Heart left ventricle (tissue), 16 donors: ENCODE measurements at places on chromosomes 6 and 20. TPM values are rescaled to one million over a fixed set of nuclear protein-coding genes. Genes with fewer than 3 reads are reported as not detected.

DNA sequence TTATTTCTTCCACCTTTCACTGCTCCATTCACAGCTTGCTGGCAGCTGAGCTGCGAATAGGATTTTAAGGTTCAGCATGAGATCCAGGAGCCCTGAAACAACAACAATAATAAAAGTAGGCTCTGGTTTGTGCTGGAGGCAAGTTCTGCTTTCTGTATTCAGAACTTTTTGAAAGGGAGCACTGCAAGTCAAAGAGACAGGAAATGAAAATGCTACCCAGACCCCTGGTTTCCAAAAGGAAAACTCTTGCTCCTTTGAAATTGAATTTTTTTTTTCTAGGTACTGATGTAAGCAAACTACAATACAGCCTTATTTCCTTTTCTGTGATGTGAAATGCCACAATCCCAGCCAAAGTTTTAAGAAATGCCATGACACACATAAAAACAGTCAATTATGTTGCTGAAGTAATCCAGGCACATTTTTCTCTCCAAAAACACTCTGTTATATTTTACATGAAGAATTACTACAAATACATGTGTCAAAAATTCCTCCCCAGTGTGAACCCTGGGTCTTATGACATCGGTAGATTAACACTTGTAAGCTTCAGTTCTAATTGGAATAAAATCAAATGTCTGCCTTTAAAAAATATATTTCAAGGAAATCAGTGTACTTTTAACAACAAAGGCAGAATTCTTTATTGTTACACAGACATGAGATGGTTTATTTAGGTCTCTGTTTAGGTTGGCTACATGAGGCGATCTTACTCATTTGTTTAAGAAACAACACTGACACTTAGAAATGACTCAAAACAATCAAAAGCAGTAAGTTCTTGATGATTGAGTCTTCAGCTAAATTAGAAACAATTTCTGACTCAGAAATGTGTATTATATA is 656.7 kb downstream of the EPHA7 start:
- no peak overlapping the region for H3K27ac ChIP-seq
- H3K4me3 ChIP-seq: no peak overlapping the region
- no peaks in the 10 kb centered on the region for H3K27me3 ChIP-seq
- DNase-seq: no peak

GRCh38 chr6:46926481-46926880 is 4.7 kb upstream of the ADGRF5 start:
- no peaks in the 10 kb centered on the region for H3K27me3 ChIP-seq
- H3K27ac ChIP-seq: peak overlapping the region; percentile 29
- H3K4me3 ChIP-seq: no peak overlapping the region
- H3K36me3 ChIP-seq: no peaks in the 10 kb centered on the region

- no peaks in the 10 kb centered on the region for H3K36me3 ChIP-seq
- H3K27ac ChIP-seq: no peak overlapping the region
- H3K4me1 ChIP-seq: no peaks in the 10 kb centered on the region
- no peaks in the 10 kb centered on the region for H3K27me3 ChIP-seq
- DNase-seq: no peak
Measured at GRCh38 chr6:84718038-84718955, 46.1 kb downstream of the TBX18 start.

DNA sequence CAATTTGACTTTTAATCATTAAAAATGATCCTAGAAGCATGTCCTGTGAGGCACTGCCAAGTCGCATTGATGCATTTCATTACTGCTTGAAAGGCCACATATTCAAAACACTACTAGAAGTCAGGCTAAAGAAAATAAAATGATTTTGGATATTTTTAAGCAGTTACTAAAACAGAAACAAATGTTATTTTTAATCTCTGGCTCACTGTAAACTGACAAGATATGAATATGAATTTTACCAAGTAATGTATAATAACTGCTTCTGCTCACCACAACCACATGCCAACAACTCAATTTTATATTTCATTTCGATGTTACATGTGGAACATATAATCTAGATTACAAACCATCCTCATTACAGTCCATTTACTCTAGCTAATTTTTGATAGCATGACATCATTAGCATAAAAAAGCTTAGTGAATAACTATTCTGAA is 90.6 kb downstream of the ATXN1 start:
- H3K4me3 ChIP-seq: no peak overlapping the region
- peaks cover 59% of the 10 kb centered on the region for H3K4me1 ChIP-seq
- H3K27me3 ChIP-seq: no peaks in the 10 kb centered on the region
- DNase-seq: no peak

DNA sequence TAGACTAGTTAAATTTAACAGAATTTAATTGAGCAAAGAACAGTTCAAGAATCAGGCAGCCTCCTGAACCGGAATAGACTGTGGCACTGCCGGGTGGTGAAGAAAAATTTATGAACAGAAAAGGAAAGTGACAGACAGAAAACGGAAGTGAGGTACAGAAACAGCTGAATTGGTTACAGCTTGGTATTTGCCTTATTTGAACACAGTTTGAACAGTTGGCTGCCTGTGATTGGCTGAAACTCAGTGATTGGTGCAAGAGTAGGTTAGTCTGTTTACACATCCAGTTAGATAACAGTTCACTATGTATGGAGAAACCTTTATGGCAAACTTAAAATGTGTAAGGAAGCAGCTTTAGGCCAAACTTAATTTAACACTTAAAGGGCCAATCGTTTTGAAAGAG is 116.0 kb upstream of the CITED2 start:
- H3K27me3 ChIP-seq: no peaks in the 10 kb centered on the region
- no peak for DNase-seq
- H3K27ac ChIP-seq: no peak overlapping the region
- no peaks in the 10 kb centered on the region for H3K4me1 ChIP-seq

DNA sequence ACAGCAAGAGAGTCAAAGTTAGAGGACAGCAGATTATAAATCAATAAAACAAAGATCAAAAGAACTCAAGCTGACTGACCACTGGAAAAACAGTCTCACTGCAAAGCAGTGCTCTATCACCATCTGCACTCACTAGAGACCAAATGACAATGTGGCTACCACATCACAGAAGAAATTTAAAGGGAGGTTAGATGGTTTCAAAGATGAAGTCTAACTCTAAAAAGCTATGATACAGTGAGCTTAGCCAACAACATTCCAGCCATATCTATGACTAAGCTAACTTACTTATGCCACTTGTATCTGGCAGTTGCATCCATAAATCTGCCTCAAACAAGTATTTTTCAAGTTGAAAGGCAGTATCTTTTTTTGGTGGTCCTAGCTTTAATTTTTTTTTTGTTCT is 68.6 kb downstream of the ARHGAP18 start:
- DNase-seq: no peak
- no peak overlapping the region for H3K27ac ChIP-seq
- H3K27me3 ChIP-seq: no peaks in the 10 kb centered on the region
- H3K4me3 ChIP-seq: no peak overlapping the region
- H3K36me3 ChIP-seq: no peaks in the 10 kb centered on the region
- peaks cover 44% of the 10 kb centered on the region for H3K4me1 ChIP-seq

GRCh38 chr6:47992809-47993208 is 118.2 kb downstream of the PTCHD4 start:
- DNase-seq: peak; percentile 21
- H3K4me3 ChIP-seq: no peak overlapping the region
- H3K36me3 ChIP-seq: no peaks in the 10 kb centered on the region
- H3K27ac ChIP-seq: no peak overlapping the region
- no peaks in the 10 kb centered on the region for H3K4me1 ChIP-seq
- H3K27me3 ChIP-seq: no peaks in the 10 kb centered on the region

DNA sequence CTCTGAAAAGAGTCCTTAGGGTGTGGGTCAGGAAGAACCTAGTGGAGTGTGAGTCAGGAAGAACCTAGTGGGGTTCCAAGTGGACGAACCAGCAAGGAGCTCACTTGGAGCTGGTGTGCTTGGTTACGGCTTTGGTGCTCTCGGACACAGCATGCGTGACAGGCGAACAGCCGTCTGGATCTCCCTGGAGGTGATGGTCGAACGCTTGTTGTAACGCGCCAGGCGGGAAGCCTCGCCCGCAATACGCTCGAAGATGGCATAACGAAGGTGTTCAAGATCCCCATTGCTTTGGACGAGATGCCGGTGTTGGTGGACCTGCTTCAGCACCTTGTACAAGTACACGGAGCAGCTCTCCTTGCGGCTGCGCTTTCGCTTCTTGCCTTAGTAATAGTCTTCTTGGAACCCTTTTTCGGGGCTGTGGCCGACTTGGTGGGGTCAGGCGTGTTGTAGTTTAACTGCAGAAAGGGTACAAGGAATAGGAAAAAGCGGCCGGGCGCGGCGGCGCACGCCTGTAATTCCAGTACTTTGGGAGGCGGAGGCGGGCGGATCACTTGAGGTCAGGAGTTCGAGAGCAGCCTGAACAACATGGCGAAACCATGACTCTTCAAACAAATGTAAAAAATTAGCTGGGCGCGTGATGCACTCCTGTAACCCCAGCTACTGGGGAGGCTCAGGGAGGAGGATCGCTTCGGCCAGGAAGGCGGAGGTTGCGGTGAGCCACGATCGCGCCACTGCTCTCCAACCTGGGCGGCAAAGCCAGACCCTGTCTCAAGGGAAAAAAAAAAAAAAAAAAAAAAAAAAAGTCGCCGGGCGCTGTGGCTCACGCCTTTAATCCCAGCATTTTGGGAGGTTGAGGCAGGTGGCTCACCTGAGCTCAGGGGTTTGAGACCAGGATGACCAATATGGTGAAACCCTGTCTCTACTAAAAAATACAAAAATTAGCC is 48.0 kb downstream of the OR2B2 start:
- peaks cover 16% of the 10 kb centered on the region for H3K27me3 ChIP-seq
- H3K4me3 ChIP-seq: peak overlapping the region; percentile 67
- DNase-seq: no peak
- H3K36me3 ChIP-seq: no peaks in the 10 kb centered on the region
- H3K27ac ChIP-seq: peak overlapping the region; percentile 64
- H3K4me1 ChIP-seq: peaks cover 26% of the 10 kb centered on the region

DNA sequence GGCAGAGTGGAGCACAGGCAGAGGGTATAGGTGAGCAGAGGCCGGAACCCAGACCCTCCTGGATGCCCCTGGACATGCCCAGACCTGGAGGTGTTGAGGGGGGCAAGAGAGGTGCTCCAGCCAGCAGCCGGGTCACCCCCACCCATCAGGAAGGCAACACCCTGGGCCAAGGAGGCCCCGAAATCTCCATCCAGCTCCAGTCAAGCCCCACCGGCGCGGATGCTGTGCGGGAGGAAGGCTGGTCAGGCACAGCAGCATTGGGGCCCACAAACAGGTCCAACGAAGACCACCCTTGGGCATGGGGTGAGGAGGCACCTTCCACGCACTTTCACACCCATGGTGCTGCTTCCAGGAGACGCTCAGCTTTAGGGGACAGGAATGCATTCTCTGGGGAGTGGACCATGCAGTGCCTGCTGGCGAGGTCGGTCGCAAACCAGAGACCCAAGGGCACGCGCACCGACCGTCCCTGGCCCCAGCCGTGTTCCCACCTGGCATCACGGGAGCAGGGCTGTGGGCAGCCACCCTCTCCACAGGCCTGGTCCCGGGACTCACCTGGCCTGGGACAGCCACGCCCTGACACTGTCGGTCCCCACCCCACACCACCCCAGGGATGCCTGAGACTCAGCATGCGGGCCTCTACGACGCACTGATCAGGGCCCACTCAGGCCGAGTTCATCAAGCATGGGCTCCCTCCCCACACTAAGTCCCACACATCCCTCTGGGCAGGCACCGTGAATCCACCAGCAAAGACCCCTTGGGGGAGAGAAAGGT is 43.6 kb upstream of the ZBP1 start:
- DNase-seq: peak; percentile 24
- H3K27ac ChIP-seq: no peak overlapping the region
- H3K4me1 ChIP-seq: peaks cover 19% of the 10 kb centered on the region
- H3K27me3 ChIP-seq: no peaks in the 10 kb centered on the region

- no peaks in the 10 kb centered on the region for H3K4me1 ChIP-seq
- H3K27ac ChIP-seq: peak overlapping the region; percentile 81
- DNase-seq: peak; percentile 83
- no peaks in the 10 kb centered on the region for H3K36me3 ChIP-seq
Measured at GRCh38 chr6:35691027-35691824, 2.5 kb upstream of the FKBP5 start.

- H3K4me3 ChIP-seq: no peak overlapping the region
- no peaks in the 10 kb centered on the region for H3K36me3 ChIP-seq
- DNase-seq: no peak
- H3K4me1 ChIP-seq: no peaks in the 10 kb centered on the region
Measured at GRCh38 chr6:55668591-55668990, 89.6 kb upstream of the HMGCLL1 start.

DNA sequence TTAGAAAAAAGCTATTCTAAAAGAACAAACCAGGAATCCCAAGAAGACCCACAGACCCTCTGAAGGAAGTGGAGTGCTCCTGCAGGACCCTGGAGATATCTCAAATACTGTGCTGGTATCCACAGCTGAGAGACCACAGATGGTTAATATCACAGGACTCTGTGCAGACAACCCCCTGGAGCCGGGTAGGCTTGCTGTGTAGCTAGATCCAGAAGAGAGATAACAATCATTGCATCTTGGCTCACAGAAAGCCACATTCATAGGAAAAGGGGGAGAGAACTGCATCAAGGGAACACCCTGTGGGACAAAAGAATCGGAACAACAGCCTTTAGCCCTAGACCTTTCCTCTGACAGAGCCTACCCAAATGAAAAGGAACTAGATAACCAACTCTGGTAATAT is 689.5 kb downstream of the PHF3 start:
- H3K27ac ChIP-seq: no peak overlapping the region
- no peak overlapping the region for H3K4me3 ChIP-seq
- H3K27me3 ChIP-seq: no peaks in the 10 kb centered on the region
- no peak for DNase-seq
- no peaks in the 10 kb centered on the region for H3K36me3 ChIP-seq

- DNase-seq: no peak
- no peak overlapping the region for H3K27ac ChIP-seq
- H3K27me3 ChIP-seq: no peaks in the 10 kb centered on the region
- H3K4me1 ChIP-seq: no peaks in the 10 kb centered on the region
Measured at GRCh38 chr20:12012241-12013222, 94.8 kb downstream of the BTBD3 start.

GRCh38 chr20:50338479-50339391 is 148.1 kb downstream of the CEBPB start:
- DNase-seq: no peak
- H3K4me1 ChIP-seq: peaks cover 6% of the 10 kb centered on the region
- H3K27ac ChIP-seq: peak overlapping the region; percentile 28
- no peaks in the 10 kb centered on the region for H3K36me3 ChIP-seq

Gene KCNB1
- 2.3 TPM for total RNA-seq

Gene CASS4
- 0.56 TPM for total RNA-seq

Gene SH3BGRL2
- total RNA-seq: 5.0 TPM

Gene CGA
- not detected for total RNA-seq

Gene C20orf202
- 0.28 TPM for total RNA-seq

Gene TBCC
- total RNA-seq: 17.8 TPM

Gene MEP1A
- not detected for total RNA-seq

Gene DSN1
- total RNA-seq: 5.3 TPM
